ENCODE measurements at places on chromosomes 3 and 15.

GRCh38 chr3:147514366-147515160 lies 105.4 kb downstream of the ZIC1 start:
- DNase-seq: no peak

GRCh38 chr3:44396200-44397171 lies 57.9 kb downstream of the TCAIM start:
- DNase-seq: no peak

DNA sequence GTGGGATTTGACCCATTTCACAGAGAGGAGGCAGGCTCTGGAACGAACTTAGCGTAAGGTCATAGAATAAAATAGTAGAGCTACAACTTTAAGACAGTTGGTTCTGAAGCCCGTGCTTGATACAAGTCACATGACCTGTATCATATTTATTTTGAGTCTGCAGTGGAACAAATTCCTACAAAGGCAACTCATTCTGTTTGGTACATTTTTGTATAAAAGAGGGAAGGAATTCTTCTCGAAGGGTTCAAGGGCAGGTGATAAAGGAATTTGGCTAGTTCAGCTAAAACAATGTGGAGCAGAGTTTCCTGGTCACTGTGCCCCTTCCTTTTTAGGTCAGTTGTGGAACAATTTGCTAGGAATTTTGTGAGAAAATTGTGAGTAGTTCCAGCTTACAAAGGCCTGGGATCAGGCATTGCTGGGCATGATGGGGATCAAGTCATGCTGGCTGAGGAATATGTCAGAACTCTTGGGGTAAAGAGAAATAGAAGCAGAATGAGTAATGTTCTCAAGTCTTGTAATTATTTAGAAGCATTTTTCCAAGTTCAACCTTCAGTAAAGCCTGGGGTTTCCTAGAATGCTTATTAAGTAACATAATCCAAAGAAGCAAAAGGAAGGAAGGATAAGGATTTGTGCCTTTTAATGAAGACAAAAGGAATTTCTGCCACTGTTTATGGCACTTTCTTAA lies 19.1 kb downstream of the USP3 start:
- DNase-seq: no peak

- no peak for DNase-seq
Measured at GRCh38 chr3:159941038-159942000, 47.3 kb upstream of the IL12A start.

GRCh38 chr3:122468896-122469533 lies 45.7 kb downstream of the KPNA1 start:
- DNase-seq: no peak

GRCh38 chr15:58398071-58398470 lies 33.7 kb upstream of the LIPC start:
- no peak for DNase-seq

DNA sequence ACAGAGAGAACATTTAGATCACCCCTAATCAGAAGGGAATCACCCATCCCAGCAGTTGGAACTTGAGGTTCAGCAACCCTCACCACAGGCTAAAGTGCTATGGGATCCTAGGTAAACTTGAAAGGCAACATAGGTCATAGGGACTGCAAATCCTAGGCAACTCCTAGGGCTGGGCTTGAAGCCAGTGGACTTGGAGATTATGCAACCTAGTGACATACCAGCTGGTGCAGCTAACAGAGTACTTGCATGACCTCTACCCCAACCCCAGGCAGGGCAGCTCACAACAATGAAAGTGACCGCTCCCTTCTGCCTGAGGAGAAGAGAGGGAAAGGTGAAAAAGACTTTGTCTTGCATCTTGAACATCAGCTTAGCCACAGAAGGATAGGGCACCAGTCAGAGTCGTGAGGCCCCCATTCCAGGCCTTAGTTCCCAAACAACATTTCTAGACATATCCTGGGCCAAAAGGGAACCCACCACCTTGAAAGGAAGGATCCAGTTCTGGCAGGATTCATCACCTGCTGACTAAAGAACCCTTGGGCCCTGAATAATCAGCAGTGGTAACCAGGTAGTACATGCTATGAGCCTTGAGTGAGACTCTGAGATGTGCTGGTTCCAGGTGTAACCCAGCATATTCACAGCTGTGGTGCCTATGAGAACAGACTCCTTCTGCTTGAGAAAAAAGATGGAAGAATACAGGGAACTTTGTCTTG lies 37.6 kb upstream of the FBN1 start:
- no peak for DNase-seq

DNA sequence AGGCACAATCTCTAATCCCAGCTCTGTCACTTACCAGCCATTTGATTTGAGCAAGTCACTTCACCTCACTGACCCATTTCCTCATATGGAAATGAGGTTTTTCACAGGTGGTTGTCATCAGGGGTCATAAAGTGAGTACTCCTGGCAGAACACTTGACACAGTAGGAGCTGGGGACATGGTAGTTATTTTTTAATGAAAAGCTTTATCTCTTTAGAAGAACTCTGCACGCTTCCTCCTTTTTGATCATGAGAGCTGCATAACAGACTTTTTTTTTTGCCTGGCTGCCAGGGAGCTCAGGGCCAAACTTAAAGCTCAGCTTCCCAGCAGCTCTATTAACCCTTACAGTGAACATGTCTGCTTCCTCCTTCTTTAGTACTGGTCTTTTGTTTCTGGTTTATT lies 8.4 kb downstream of the VWA5B2 start:
- DNase-seq: no peak

- DNase-seq: no peak
Measured at GRCh38 chr15:90035840-90036230, 34.7 kb downstream of the ZNF710 start.

GRCh38 chr3:52181543-52181942 lies 16.4 kb upstream of the ALAS1 start:
- DNase-seq: no peak

DNA sequence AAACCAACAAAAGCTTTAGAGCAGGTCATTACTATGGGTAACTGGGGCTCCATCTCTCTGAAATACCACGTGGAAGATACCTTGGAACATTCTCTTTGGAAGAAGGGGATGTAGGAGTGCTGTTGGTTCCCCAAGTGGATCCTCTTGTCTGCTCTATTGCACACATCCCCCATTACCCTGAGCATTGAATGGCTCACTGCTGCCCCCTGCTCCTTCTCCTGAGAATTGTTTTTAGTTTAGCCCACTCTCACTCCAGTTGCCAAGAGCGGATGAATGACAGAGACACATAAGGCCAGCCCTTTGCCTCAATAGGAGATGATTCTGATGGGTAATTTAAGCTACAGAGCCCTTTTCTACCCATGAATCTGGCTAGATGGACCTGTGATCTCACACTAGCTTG lies 135.6 kb upstream of the SUCLG2 start:
- peak; percentile 38 for DNase-seq

DNA sequence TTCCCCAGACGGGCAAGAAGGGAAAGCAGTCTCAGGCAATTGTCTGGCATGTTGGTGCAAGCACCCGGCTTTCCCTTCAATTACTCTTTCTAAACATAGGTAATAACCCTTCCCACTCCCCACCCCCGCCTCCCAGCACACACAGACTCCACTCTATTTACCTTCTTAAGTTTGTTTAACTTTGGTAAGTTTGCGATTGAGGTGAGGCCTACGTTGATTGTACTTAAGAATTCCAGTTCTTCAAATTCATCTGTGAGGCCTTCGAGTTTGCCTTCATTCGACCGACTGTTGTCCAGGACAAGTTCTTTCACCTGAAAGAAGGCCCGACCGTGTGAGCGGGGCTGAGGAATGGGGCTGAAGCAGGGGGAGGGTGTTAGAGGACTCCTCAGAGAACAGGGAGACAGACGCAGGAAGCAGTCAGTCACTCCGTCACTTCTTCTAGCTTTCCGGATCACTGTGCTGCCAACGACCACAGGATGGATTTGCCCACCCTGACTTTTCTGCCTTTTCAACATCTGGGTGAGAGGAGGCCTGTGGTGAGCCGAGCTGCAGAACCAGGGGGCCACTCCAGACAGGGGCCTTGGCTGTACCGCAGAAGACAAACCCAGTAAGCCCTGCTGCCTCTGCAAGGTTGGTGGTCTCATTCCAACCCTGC lies 33.0 kb downstream of the ANP32A start:
- no peak for DNase-seq

- DNase-seq: no peak
Measured at GRCh38 chr3:56190771-56191305, 277.4 kb downstream of the ERC2 start.

DNA sequence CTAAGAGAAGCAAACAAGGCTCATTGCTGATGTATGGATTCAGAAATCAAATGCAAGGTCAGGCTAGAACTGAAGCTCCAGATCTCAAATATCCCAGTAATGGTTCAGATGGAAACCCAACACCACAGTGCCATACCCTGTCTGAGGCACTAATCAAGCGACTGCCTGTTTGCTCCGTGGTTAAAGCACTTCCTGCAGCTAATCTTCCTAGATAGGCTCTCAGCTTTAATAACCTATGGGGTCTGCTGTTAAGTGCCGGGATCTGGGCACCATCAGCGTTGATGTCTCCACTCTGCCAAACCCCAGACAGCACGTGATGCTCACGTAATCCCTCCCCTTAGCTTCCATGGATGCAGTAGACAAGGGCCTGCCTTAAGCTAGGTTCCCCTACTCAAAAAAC lies 262.6 kb downstream of the MECOM start:
- DNase-seq: no peak

DNA sequence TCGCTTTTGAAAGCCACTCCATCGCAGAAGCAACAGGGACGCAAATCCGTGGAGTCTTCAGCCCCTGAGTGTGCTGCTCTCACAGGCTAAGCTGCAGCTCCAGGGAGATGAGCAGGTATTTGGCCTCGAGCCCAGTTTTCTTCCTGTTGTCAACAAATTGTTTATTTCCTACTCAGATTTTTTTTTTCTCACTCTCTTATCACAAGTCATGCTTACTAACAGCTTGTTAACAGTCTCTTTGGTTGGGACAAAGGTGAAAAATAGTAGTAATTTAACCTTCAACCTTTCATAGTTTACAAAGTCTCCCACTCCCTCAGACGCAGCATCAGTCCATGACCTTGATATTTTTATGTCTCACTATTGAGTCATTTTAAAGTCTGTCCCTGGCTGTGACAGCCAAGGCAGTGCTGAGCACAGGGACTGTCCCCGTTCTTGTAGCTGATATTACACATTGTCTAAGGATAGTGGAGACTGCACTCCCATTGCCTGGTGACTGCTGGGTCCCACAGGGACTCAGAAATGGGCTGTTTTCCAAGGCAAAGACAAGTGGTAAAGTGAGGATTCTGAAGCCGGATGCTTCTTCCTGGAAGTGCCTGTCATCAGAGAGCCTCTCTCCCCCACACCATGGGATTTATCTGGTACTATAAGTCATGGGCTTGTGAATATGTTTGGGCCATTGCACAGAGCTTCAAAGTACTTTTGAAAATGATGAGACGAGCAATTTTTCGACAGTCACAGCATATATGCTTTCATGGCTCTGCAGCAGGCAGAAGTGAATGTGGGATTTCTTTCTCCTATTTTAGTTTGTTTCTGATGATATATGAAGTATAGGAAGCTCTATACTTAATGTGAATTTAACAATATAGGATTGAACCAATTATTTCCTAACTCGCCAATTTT lies 59.8 kb upstream of the UNC13C start:
- DNase-seq: no peak

GRCh38 chr3:31747785-31748184 lies 215.1 kb downstream of the STT3B start:
- no peak for DNase-seq

- DNase-seq: no peak
Measured at GRCh38 chr15:100720406-100720967, 118.1 kb downstream of the ASB7 start.

- DNase-seq: no peak
Measured at GRCh38 chr3:7340795-7341194, 479.9 kb downstream of the GRM7 start.

DNA sequence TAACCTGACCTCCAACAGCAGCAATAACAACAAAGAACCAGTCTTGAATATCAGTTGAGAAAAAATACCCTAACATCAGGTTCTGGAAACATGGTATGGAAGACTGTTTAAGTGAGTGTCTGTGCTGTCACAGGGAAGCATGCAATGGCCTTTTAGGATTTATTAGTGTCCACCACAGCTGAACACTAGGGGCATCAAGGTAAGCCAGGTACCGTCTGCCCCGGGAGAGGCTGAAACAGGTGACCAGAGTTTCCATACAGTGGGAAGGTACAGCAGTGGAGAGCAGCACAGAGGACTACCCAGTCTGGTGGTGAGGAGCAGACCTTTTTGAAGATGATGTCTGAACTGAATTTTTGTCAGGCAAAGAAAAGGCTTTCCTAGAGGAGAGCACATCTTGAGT lies 18.4 kb downstream of the ZDHHC23 start:
- DNase-seq: no peak

DNA sequence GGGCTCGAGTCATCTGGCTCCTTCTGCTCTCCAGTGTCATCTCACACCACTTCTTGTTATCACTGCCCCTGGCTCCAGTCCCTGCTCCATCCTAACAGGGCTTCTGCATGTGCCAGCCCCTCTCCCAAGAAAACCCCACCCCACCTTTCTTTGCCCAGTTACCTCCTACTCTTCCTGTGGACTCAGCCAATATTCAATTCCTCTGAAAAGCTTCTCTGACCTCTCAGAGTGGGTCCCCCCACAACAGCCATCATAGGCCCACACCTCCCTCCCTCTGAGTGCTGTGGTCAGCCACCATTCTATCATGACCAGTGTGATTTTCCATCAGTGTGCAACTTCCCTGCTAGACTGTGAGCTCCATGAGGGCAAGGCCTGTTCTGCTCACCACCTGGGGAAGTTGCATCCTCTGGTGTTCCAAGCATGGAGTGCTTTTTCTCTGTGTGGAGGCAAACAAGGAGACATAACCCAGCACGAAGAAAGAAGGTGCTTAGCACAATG lies 71.6 kb downstream of the ADCY5 start:
- no peak for DNase-seq

DNA sequence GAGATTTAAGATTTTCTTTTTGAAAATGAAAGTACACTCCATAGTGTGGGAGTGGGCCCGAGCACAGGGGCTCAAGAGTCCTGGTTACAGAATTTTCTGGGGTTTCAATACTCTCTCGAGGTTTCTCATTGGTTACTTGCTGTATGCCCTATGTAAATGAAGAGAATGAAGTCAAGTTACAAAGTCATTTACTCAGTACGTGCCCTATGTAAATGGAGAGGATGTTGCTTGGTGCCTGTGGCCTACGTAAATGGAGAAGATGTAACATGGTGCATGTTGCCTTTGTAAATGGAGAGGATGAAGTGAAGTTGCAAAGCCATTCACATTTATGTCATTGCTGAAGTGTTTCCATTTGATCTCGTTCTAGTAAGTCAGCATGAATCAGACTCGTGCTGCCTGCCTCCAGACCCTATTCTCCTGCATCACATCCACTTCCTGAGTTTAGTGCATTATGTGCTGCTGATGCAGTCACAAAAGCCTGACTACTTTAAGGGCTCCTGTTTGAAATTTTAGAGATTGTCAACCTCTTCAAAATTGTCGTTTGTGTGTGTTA lies 302.0 kb downstream of the ZBBX start:
- DNase-seq: no peak

DNA sequence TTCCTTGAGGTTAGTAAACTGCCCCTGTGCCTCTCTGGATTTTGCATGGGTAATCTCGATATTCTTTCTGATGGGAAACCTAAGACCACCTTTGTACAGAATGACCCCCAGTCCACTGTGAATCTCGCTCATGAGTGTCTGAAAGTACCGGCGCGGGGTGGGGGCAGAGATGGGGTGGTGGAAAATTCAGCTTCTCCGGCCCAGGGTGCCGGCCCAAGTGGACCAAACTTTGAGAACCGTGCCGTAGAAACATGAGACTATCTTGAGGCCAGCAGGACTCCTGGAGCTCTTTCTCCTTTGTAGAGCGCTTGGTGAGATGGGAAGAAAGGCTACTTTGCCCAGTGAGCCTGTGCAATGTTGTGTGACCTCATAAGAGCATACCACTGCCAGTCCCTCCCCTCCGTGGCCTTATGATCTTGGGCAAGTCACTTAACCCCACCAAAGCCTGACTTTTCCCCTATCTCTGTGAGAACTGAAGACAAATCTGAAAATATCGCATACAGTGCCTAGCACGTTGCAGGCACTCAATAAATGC lies 40.4 kb upstream of the VEPH1 start:
- no peak for DNase-seq
